ENCODE measurements at places on chromosomes 2 and 18.

DNA sequence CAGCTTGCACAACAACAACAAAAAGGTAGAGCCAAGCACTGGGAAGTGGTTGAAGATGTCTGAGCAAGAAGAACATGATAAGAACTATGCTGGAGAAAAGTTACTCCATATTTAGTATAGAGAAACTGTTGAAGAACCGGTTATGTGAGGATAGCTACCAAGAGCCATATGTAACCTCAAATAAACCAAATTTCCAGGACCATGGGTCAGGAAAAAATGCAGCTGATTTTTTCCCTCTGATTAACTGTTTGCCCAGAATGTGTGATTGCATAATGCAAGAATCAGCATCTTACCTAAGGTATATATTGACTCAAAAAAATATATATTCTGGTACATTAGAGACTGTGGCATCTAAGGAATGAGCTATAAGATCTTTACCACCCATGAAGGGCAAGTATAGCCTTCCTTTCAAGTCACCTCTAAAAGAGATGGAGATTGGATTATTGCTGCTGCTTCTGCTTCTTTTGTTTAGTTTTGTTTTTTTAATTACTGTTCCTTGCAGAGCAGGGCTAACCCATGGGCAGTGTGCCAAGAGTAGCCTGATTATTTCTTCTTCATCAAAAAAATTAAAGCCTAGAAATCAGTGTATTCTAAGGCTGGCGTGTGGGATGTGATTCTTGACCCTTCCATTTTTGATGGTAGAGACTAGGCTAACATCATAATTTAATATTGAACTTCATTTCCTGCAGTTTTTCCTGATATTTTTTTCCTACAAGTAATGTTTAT is 76.9 kb upstream of the MAP3K20 start:
- no peak for DNase-seq

DNA sequence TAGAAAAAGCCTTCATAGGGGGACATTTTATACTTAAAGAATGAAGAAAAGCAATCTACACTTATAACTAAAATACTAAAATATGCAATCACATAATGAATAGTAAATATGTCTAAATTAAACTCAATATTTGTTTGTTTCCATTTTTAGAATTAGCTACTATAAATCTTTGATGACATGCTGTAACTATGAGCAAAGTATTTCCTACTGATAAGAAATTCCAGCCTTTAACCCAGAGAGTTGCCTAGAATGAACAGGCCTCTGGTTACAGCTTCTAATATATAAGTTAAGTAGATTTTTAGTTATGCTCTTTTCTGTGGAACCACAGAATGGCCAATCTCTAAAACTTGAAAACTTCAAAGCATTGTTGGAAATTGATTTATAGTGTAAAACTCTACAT is 1465.6 kb upstream of the ZEB2 start:
- DNase-seq: no peak

DNA sequence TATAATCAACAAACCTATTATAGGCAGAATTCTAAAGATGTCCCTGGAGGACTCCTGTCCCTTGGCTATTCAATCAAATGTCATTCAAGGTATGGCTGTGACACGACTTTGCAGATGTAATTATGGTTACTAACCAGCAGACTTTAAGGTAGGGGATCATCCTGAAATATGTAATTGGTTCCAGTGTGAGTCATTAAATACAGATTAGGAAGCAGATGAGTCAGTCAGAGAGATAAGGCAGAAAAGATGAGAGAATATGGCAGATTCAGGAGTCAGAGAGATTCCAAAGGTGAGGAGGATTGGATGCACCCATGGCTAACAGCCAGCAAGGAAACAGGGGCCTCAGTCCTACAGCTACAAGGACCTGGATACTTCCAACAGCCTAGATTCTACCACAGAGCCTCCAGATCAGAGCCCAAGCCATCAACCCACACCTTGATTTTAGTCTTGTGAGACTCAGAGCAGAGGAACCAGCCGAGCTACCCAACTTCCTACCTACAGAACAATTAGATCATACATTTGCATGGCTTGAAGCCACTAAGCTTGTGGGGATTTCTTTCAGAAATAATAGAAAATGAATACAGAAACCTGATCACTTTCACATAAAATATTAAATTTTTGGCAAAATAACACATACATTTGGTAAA is 11.2 kb upstream of the PROM2 start:
- DNase-seq: no peak

DNA sequence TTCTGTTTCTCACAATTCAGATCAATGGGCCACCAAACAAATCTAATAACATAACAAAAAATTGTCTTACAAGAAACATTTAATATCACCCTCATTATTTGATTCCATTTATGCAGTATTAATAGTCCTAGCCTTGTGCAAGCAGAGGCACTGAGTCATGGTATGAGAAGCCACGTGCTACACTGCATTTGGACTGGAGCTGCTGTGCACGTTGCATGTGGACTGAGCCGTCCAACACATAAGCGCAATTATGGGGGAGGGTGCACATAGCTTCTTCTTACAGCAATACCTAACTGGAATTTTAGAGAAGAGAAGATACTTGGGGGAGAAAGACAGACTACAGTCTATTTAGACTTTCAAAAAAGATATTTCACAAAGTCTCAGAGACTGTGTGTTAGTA is 329.6 kb upstream of the ID2 start:
- no peak for DNase-seq

- DNase-seq: no peak
Measured at GRCh38 chr18:23935804-23936203, 78.8 kb upstream of the TTC39C start.

- DNase-seq: peak; percentile 34
Measured at GRCh38 chr2:136381722-136382633, 264.0 kb upstream of the CXCR4 start.

All from activated T-helper 1 cell treated with Interleukin-2 at 50 U/mL for 16 hours (primary cell).